ENCODE measurements at places on chromosomes 12 and 14.

GRCh38 chr12:1934831-1935230 lies 16.4 kb upstream of the CACNA2D4 start:
- DNase-seq: no peak

DNA sequence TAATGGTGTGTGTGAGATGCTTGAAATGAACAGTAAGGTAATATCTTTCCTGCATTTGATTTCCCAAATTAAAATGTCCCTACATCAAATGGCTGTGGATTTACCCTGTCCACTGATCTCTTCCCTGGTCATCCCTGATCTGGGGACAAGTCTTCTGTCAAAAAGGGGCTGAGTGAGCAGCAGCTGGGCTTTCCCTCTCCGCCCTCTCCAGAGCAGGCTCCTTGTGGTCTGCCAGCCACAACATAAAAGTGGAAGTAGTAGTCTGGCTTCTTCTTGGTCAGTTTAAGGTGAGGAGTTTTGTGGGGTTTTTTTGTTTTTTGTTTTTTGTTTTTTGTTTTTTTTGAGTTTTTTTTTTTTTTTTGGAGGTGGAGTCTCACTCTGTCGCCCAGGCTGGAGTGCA lies 25.2 kb upstream of the PLXNC1 start:
- DNase-seq: no peak

GRCh38 chr12:18580291-18580690 lies 157.5 kb downstream of the PLCZ1 start:
- no peak for DNase-seq

- no peak for DNase-seq
Observed at GRCh38 chr14:92726135-92726932, 22.1 kb downstream of the LGMN start.

GRCh38 chr12:86264451-86265328 lies 8.5 kb upstream of the MGAT4C start:
- peak; percentile 1 for DNase-seq

DNA sequence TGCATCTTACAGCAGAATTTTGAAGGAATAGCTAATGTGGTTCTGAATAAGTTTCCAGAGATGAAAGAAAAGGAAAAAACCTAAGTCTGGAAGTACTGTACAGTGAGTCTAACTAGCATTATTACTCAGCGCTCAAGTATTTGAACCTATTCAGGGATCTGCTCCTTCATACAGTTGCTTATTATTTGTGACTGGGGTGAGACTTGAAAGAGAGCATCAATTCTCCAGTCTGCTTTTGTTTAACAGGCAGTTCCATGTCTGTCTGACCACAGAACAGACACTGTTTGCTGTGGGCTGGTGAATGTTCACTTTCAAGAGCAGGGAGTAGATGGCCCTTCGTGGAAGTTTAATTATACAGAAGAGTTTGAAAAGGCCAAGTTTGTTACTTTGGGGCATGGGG lies 9.3 kb downstream of the ETV6 start:
- no peak for DNase-seq

- DNase-seq: no peak
Observed at GRCh38 chr12:1720494-1720893, 29.6 kb downstream of the ADIPOR2 start.

DNA sequence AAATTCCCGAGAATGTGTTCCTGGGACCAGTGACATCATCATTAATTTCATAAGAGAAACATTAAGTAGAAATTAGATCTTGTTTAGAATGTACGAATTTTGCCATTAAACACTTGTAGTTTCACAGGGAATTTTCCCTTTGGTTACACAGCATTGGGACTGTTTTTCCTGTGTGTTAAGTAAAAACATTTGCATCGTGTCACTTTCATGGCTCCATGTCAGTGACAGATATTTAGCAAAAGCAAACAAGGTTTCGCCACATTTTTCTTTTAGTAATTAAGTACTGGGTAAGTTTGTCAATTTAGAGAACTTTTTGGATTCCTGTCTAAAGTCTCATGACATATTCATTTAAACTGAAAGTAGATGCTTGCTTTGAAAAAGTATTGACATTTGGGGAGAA lies 45.5 kb upstream of the OVCH1 start:
- no peak for DNase-seq

- no peak for DNase-seq
Observed at GRCh38 chr14:85519661-85520305, 10.2 kb upstream of the FLRT2 start.

DNA sequence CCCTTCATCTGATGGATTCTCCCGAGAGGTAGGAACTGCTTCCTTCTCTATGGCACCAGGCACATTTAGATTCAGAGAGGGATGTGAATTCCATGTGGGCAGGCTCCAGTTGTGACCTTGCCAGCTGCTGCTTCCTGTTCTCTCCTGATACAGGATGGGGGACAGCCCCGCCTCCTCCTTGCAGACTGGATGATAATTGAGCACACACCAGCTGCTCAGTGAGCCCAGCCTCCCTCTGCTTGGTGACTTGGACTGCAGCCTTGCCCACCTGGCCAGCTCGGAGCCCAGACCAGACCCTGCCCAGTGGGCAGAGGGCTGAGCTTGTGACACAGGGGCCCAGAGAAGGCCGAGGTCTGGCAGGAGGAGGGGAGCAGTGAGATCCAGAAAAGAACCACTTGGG lies 90.2 kb downstream of the CALM1 start:
- DNase-seq: peak; percentile 59

DNA sequence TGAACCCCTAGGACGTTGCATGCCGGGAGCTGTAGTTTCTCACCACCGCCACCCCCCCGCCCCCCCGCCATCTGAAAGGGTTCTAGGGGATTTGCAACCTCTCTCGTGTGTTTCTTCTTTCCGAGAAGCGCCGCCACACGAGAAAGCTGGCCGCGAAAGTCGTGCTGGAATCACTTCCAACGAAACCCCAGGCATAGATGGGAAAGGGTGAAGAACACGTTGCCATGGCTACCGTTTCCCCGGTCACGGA lies 501 bp upstream of the HSP90B1 start:
- DNase-seq: peak; percentile 89

GRCh38 chr12:124430491-124430890 lies 135.6 kb downstream of the RFLNA start:
- no peak for DNase-seq

- no peak for DNase-seq
Observed at GRCh38 chr14:63392236-63392635, 73.5 kb upstream of the GPHB5 start.

DNA sequence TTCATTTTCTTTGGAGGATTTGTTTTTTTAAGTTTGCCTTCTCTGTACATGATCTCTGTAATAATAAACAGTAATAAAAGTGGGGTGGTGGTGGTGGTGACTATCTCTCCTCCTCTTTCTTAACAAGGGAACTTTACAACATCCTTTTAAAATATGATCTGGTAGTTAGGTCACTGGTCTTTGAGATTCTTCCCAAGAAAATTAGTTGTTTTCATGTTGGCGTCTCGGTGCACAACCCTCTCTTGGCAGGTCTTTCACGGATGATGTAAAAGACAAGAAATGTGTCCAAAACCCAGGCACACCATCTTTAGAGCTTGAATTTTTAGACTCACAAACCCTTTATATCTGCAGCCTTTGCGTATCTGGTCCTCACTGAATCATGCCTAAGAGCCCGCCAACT lies 488.5 kb upstream of the TBX3 start:
- no peak for DNase-seq

DNA sequence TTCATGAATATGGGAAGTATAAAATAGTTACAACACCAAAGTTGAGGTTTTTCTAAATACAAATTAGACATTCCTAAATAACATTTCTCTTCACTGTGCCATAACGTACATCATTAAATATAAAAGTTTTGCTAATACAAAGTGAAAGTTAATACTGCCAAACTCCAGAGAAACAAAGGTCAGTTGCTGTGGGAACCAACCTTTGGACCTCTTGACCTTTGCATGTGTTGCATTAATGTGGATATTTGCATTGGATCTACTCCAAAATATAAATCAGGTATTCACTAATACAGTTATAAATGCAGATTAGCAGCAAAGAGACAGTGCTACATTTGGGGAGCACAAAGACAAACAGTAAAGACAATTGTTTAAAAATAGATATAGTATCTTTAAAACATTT lies 366.0 kb upstream of the USP15 start:
- DNase-seq: no peak

GRCh38 chr12:119808441-119808840 lies 68.7 kb downstream of the CIT start:
- DNase-seq: no peak

GRCh38 chr12:92784356-92784755 lies 81.6 kb downstream of the PLEKHG7 start:
- DNase-seq: no peak

DNA sequence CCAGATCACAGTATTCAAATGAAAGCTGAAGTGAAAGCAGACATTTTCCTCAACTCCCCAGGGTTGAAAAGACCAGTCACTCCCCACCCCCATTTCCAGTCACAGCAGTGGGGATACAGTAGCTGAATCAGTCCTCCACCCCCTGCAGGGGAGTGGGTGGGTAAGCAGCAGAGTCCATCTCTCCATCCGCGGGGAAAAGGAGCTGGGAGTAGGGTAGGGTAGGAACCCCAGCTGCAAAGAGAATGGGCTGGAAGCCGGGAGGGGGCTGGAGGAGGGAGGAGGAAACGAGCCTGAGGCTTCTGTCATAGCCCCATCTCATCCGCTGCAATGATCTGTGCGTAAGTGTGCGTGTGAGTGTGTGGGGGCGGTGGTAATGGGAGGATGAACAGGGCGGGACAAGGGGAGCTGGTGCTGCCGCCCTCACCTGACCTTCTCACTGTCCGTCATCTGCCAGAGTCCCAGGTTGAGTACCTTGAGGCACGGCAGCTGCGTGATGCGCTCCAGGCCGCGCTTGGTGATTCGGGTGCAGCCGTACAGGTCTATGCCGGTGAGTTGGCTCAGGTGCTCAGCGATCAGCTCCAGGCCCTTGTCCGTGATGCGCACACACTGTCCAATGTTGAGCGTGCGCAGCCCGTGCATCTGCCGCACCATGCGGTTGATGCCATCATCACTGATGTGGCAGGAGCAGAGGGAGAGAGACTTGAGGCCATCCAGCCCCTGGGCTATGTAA lies 1.8 kb downstream of the FBXL14 start:
- DNase-seq: no peak

- DNase-seq: peak; percentile 16
Observed at GRCh38 chr14:69615496-69616407, 4.4 kb downstream of the SUSD6 start.

GRCh38 chr12:100715976-100716944 lies 78.3 kb upstream of the ANO4 start:
- no peak for DNase-seq

DNA sequence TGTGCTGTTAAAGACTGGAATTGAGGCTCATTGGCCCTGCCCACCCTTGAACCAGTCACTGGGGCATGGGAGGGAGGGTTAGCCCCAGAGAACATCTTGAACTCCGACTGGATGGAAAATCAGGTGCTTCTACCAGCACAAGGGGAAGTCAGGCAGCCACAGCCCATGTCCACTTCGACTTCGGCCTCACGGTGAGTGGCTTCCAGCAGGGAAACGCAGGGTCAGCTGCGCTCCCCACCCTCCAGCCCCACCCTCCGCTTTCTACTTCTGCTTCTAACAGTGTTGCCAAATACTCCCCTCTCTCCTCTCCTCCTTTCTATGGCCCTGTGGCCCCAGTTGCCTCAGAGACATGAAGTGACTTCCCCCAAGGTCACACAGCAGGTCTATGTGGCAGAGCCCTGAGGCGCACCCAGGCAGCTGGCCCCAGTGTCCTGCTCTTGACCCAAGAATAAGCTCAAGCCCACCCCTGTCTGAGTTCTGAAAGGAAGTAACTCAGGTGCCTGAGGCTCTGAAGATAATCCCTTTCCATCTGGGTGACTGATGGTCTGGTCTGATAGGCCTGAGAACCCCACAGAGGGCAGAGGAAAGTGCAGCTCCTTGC lies 11.9 kb upstream of the SH2B3 start:
- no peak for DNase-seq
